ENCODE measurements at places on chromosomes 4 and X. TPM values are rescaled to one million over a fixed set of nuclear protein-coding genes. Genes with fewer than 3 reads are reported as not detected.
A peak's percentile ranks its signal among the peaks of the same experiment; 100 is the strongest.

DNA sequence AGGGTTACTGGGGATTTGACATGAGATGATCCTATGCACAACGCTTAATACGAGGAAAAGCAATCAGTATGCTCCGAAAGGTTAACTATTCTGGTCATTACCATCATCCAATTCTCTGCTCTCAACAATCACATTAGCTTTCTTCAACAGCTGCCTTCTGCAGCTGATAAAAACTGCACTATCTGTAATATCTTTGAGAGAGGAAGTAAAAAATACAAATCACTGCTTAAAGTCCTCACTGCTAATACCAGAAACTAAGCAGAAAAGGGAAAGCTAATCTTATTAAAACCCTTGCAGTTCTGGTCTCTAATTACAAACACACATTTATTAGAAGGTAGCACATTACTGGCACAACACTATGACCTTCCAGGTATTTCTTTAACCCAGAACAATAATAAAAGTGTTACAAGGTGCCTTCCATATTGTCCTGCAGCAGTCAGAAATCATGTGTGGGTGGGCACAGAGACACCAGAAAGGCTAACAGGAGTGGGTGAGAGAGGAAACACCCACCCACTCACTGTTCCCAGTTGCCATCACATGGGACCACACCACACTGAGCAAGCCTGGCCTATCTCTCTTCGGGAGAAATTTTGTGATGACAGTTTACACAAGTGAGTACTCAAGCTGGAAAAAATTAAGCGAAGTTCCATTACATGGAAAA lies 71.0 kb downstream of the RELL1 start:
- no peak for ATAC-seq

- peak; percentile 57 for ATAC-seq
Observed at GRCh38 chr4:84159762-84160161, 339.3 kb downstream of the NKX6-1 start.

GRCh38 chr4:103050736-103051436 lies 25.7 kb downstream of the SLC9B2 start:
- ATAC-seq = no peak

DNA sequence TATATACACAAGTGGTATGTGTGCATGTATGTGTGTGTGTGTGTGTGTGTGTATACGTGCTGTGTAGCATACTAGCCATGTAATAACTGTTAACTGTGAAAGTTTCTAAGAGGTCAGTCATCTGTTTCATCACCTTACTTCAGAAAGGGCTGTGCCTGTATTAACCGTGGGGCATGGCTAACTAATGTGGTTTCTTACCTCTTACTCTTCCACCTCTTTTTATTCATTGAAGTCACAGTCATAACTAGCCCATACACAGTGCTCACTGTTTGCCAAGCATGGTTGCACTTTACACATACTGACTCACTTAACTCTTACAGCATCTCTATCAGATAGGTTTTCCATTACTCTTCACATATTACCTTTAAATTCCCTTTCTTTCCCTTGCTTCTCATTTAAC lies 23.7 kb upstream of the LRAT start:
- no peak for ATAC-seq

- no peak for ATAC-seq
Observed at GRCh38 chrX:50068285-50068563, 132.6 kb downstream of the AKAP4 start.

DNA sequence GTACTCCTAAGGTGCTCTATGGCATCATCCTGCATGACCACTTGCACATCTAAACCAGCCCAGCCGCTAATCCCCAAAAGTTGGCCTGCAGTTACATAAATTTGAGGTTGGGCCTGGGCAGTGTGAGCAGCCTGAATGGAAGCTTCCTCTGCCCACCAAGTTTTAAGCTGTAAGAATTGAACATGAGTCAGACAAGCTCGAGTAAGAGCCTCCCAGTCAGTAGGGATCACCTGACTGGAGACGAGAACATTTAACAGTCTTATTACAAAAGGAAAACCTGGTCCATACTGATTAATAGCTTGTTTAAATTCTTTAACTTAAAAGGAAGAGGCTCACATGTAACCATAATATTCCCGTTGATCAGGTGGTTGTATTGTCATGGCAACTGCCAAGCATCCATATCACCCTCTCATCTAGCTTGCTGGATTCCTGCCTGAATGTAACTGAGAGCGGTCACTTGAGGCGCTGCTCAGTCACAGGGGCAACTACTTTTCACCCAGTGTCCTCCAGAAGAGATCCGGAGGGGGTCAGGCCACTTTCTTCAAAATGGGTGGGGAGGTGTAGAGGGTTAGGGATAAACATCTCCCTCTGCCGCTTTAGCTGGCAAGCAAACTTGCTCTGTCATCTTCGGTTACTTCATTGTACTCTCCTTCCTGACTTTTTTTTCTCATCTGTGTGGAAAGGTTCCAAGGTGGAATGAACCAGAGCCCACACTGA lies 56.6 kb upstream of the WDR1 start:
- ATAC-seq = peak; percentile 85

DNA sequence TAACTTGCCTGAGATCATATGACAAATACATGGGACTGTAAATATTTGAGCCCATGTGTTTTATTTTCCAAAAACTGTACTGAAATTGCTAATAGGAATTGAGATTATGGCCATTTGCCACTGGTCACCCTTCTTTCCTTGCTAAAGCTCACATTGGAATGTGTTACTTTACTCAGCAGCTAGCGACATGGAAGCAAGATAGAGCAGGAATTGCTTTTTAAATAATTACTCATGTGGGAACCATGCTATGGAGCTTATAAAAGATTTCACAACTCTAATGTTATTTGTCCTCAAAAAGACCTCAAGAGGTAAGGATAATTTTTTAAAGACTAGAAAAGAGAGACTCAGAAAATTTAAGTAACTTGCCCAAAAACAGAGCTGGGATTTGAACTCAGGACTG lies 48.8 kb upstream of the AFAP1 start:
- ATAC-seq = no peak

DNA sequence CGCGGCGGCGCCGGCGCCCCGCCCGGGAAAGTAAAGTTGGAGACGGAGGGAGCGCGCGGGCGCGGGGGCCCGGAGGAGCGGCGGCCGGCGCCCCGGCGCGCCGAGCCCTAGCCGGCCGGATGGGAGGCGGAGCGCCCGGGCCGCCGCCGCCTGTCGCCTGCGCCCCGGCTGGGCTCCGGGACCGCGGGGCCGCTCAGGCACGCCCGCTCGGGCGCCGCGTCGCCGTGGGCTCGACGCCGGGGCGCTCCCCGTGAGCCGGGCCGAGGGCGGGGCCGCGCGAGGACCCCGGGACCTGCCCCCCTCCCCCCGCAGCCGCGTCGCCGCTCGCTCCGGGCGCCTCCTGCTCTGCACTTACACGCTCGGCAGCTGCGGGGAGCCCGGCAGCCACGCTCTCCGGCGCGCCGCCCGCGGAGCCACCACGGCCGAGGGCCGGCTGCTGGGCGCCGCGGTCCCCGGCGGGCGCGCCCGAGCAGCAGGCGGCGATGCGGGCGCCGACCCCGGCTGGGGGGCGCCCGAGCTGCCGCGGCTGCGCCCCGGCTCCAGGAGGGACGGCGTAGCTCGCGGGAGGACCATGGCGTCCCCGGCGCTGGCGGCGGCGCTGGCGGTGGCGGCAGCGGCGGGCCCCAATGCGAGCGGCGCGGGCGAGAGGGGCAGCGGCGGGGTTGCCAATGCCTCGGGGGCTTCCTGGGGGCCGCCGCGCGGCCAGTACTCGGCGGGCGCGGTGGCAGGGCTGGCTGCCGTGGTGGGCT lies at the start of gene ADRA2C:
ADRA2C (plus strand) TSS at position 350 of the 749 bp plus-strand sequence; CDS start at position 572, 222 bp downstream.
- ATAC-seq = no peak

- ATAC-seq = no peak
Observed at GRCh38 chr4:151322570-151322969, 2.8 kb downstream of the SH3D19 start.

DNA sequence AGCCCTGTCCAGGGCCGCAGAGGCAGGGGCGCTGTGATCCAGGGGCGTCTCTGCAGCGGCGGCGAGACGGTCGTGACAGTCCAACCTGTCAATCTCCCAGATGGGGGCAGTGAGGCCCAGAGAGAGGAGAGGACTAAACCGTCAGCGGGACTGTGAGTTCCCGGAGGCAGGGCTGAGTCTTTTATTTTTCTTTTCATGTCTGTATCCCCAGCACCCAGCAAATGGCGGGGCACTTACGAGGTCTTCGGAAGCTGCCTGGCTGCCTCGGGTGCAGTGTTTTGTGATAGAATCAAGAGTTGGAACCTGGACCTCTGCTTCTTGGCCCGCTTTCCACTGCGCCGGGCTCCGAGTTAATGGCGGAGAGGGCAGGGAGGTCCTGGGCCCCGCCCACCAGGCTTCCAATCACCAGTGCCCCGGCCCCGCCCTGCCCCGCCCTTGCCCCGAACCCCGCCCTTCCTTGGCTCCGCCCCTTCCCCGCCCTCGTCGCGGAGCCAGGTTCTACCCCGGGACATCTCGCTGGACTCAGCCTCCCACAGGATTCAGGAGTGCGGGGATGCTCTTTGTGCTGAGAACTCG lies 35.3 kb upstream of the GRPEL1 start:
- ATAC-seq = peak; percentile 90

DNA sequence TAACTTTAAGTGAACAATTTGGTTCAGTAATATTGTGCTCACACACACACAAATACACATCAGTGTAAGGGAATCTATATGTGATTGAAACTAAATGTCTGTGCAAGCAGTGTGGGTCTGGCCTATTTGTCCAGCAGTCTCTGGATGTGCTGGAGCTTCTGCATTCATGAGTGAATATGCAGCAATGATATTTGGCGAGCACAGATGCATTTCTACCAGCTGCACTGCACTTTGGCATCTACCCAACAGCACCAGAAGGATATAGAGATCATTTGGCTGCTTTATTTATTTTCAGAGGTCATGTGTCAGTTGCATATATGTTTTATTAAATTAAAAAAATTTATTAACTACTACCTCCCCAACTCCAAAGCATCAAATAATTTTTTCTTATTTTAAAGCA lies 613.4 kb upstream of the NR3C2 start:
- ATAC-seq = no peak

Gene GYG2
- 13.7 TPM for total RNA-seq

Gene CXorf49
- total RNA-seq = not detected

Gene XAGE2
- total RNA-seq = not detected

Gene CENPVL1
- total RNA-seq = not detected
